Myocyte (in vitro differentiated cells): ENCODE measurements at places on chromosomes 7 and 10.

DNA sequence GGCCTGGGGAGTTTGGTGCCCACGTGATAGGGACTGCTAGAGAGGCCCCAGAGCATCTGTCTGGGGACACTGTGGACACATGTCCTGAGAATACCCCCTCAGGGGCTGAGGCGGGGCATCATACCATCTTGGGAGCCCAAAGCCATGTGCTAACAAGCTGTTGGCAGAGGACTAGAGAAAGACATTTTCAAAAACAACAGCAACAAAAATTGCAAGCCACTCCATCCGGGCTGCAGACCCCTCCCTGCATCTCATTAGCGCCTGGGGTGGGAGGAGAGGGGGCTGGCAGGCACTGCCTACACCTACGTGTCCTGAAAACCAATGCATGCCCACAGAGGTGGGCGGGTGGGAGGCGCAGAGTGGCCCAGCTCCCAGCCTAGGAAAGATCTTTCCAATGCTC, 507.4 kb upstream of the PODXL start:
- no peak for DNase-seq

GRCh38 chr7:44540592-44541027, 520 bp downstream of the NPC1L1 start:
- no peak for DNase-seq

- no peak for DNase-seq
These were observed 13.5 kb downstream of the AQP1 start for GRCh38 chr7:30925117-30925516.

DNA sequence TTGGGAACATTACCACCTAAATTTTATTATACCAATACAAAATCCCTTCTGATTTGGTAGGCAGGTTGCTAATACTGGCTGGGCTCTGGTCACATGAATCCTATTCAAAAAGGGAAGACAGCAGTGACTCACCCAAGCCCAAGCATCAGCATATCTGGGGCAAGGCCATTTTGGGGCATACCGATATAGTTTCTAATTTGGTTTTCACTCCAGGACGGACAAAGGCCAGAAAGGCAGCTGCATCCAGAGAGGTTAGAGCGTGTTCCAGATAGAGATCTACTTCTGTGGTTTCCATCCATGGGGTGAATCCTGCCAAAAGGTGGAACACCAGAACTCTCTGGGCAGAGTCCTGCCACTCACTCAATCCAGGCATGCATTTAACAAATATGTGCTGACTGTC, 335.8 kb downstream of the ELMO1 start:
- DNase-seq: peak; percentile 91

DNA sequence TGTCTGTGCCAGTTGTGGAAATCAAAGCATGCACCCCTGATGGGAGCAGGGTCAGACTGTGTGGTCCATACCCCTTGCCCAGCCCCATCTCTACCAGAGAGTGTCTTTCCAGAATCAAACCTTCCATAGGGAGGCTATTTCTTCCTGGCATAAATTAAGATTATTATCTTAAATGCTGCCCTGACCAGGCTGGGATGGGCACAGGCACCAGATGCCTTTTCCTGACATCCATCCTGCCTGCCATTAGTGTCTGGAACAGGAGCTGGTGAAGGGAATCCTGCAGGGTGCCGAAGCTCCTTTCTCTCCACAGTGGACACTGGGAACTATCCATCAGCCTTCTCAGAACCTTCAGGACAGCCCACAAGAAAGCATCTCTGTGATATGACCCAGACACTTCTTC, 296.3 kb downstream of the GRID1 start:
- DNase-seq: no peak

DNA sequence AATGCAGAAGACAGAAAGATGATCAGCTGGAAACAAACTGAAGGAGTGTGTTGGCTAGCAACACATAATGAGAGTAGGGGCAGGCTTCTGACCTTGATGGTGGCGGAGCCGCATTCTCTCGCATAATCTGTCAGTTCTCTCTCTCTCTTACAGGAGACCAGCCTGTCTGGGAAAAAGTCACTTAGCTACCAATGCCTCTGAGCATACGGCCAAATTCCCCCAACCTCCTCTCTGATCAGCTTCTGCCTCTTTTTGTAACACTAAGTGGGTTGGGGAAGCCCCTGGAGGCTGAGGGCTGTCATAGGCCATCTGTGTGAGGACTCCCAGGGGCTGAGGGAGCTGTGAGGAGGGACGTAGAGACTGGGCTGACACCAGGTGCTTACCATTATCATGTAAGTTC, 104.6 kb downstream of the HIPK2 start:
- no peak for DNase-seq

DNA sequence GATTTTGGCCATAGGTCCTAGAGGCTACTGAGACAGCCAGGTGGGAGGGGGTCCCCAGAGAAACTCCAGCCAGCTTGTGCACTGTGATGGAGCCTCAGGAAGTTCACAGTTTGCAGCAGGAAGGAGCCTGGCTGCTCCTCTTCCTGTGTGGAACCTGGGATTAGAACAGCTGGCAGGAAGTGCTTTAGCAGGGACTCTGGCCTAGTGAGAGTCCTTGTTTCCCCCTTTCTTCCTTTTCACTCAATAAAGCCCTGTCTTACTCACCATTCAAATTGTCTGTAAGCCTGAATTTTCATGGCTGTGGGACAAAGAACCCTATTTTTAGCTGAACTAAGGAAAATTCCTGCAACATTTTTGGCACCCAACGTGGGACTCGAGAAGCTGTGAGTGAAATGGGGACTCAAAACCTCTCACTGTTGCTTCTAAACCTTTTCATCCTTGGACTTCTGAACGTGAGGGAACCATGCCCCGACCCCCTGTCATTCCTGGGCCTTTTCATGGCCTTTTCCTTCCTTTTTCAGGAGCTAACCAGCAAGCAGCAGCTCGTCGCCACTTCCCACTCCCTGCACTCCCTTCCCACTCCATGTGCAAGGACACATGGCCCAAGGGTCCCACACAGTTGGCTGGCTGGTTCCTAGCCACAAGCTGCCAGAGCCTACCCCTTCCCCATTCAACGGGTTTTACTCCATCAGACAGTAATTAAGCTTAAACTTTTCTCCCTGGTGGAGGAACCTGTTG, 32.8 kb upstream of the SORCS3 start:
- no peak for DNase-seq

DNA sequence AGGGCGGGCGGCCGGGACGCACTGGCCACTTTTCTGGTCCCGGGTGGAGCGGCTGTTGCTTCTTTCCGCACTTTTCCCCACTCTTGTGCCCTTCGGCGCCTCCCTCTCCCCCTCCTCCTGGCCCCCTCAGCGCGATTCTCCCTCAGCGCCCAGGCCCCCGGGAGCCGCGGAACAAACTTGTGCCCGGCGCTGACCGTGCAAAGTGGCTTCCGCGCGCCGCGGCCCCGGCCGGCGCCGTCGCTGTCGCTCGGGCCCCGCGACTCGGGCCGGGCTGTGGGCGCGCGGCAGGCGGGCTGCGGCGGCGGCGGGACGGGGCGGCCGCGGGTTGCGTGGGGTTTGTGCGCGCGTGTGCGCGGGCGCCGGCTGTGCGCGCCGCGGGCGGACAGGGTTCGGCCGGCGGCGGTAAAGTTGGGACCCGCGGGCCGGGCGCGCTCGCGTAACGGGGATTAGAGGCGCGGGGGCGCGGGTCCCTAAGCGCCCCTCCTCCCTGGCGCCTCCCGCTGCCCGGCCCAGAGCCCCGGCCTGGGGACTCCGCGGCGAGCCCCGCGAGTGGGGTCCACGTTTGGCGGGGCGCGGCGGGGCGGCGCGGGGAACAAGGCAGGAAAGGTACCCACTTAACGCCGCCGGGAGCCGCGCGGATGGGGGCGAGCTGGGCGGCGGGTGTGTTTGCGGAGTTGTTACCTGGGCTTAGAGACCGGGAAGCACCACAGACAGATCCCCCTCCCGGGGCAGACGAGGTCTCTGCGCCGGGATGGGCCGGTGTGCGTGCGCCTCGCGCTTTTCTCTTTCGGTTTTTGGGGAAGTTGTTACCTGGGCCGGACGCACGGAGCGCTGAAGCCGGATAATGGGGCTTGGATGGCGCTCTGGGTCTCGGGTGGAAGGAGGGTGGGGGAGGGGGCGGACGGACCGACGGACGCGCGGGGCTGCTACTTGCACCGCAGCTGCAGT, 860 bp downstream of the ZEB1 start:
- peak; percentile 35 for DNase-seq

- DNase-seq: no peak
These were observed 334.6 kb downstream of the CRPPA start for GRCh38 chr7:16086743-16087142.

DNA sequence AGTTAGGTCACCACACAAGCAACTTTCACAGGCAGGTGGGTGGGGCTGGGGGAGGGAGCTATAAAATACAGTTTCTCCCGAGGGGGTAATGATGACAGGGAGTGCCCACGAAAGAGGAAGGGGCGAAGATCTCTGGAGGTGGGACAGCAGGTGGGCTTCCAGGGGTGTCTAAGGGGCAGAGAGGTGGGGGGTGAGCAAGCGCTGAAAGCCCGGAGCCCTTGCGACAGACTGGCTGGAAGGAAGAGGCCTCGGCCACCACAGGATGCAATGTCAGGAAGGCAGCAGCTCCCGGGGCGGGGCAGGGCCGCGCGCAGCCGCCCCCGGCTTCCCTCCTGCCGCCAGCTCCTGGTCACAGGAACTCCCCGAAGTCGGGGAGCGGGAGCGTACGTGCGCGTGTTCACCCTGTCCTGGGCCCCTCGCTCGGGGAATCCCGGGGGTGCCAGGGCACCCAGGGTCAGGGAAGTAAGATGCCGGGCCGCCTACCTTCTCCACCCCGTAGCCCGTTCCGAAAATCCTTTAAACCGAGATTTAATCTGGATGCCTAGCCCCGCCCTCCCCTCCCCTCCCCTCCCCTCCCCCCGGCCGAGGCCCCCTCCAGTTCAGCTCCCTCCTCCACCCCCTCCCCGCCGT, 105.2 kb upstream of the PPIF start:
- DNase-seq: no peak

- no peak for DNase-seq
These were observed 532.6 kb downstream of the ANKRD7 start for GRCh38 chr7:118757066-118757465.

GRCh38 chr7:25726781-25727311, 425.2 kb upstream of the NFE2L3 start:
- no peak for DNase-seq

DNA sequence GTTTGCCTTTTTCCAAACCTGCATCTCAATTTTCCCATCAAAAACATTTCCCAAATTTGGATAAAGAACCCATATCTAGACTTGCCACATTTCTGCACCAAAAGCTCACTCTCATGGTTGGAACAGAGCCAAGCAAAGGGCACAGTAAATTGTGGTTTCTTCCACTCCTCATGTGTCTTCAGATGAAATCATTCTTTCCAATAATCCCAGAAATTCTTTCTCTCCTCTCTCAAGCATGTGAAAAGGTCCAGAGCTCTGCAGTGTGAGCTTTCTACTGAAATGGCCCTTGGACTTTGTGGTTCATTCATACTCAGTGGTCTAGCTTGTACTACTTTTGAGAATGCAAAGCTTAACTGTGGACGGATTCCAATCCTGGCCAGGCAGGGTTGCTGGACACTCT, 19.8 kb downstream of the PRSS2 start:
- DNase-seq: peak; percentile 24

DNA sequence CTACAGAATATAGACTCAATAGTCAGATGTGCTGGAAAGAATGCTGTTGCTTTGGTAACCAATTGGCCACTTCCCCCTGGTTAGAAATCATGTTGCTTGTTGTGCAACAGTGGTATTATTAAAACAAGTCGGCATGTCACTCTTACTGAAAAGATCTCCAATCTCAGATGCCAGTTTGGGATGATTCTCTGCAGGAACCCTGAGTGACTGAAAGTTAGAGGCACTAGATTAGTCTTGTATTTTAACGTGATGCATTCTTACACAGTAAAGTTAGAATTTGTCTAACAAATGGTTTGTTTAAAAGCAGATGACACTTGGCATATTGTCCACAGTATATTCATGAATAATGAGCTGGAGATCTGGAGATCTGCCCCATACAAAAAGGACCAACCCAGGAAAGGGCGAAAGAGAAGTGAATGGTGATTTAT, 287.6 kb downstream of the TWIST1 start:
- DNase-seq: peak; percentile 66

DNA sequence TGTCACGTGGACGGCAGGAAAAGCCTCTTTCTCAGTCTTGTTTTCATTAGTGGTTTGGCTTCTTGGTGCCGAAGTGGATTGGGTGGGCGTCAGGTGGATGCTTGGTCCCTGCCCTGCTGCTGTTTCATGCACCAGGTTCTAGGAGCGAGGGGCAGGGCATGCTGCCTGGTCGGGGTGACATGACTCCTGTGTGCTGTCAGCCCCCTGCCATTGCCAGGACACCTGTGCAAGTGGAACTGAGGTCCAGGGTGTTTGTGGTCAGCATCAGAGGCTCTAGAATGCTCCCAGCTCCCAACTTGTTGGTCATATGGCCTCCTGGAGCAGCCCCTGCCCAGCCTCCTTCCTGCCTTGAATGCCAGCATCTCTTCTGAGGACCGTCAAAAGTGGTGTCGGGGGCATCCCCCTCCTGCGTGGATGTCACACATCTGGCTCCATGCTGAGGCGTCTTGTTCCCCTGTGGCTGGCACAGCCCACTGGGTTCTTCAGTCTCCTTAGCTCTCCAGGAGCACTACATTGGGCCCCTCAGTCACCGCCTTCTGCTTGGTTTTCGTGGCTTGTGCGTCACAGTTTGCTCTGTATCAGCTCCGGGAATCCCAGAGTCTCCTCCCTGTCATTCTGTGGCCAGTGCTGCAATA, 24.8 kb downstream of the ADCY1 start:
- DNase-seq: no peak

GRCh38 chr7:106593028-106593417, 67.9 kb downstream of the CCDC71L start:
- DNase-seq: no peak

- no peak for DNase-seq
These were observed 5.6 kb upstream of the MTG1 start for GRCh38 chr10:133388236-133388972.

GRCh38 chr7:156055206-156055822, 243.1 kb upstream of the SHH start:
- no peak for DNase-seq
